ENCODE measurements at places on chromosomes 2 and 18. TPM values are rescaled to one million over a fixed set of nuclear protein-coding genes. Genes with fewer than 3 reads are reported as not detected.

GRCh38 chr2:240586919-240587800 is 626 bp downstream of the CAPN10 start:
- H3K27ac ChIP-seq = peak overlapping the region; percentile 79
- DNase-seq = peak; percentile 76
- H3K27me3 ChIP-seq = no peaks in the 10 kb centered on the region
- H3K36me3 ChIP-seq = peaks cover 6% of the 10 kb centered on the region
- peak overlapping the region; percentile 95 for H3K4me3 ChIP-seq
- peaks cover 35% of the 10 kb centered on the region for H3K4me1 ChIP-seq

GRCh38 chr2:9373047-9373446 is 50.3 kb downstream of the ITGB1BP1 start:
- DNase-seq = no peak
- H3K4me3 ChIP-seq = no peak overlapping the region
- no peaks in the 10 kb centered on the region for H3K4me1 ChIP-seq
- peaks cover 4% of the 10 kb centered on the region for H3K27me3 ChIP-seq

DNA sequence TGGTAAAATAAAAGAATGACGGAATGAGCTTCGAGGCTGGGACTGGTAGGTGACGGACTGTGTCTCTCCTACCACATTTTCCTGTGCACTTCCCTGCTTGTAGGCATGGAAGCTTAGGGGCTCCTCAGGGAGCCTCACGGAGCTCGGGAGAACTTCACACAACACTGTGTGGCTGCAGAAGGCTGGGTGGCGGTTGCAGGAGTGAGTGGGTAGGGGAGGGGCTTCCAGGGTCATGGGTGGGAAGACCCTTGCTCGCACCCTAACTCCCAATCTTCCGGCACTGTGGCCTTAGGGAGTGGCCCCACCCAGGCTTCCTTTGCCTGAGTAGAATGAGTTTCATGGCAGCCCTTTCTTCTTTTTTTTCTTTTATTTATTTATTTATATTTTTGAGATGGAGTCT is 128.6 kb downstream of the INHBB start:
- no peaks in the 10 kb centered on the region for H3K36me3 ChIP-seq
- H3K4me1 ChIP-seq = no peaks in the 10 kb centered on the region
- H3K4me3 ChIP-seq = no peak overlapping the region
- H3K27me3 ChIP-seq = no peaks in the 10 kb centered on the region

- no peak for DNase-seq
- H3K27ac ChIP-seq = no peak overlapping the region
- H3K4me1 ChIP-seq = peaks cover 12% of the 10 kb centered on the region
- no peaks in the 10 kb centered on the region for H3K36me3 ChIP-seq
- H3K4me3 ChIP-seq = no peak overlapping the region
- no peaks in the 10 kb centered on the region for H3K27me3 ChIP-seq
These were observed 191.9 kb upstream of the GYPC start for GRCh38 chr2:126463892-126464674.

The VWC2L gene
- total RNA-seq = not detected

- H3K36me3 ChIP-seq = no peaks in the 10 kb centered on the region
- H3K4me3 ChIP-seq = no peak overlapping the region
- no peaks in the 10 kb centered on the region for H3K27me3 ChIP-seq
- no peak for DNase-seq
These were observed 97.9 kb downstream of the FIGN start for GRCh38 chr2:163637871-163638270.

The HOXD11 gene
- not detected for total RNA-seq

DNA sequence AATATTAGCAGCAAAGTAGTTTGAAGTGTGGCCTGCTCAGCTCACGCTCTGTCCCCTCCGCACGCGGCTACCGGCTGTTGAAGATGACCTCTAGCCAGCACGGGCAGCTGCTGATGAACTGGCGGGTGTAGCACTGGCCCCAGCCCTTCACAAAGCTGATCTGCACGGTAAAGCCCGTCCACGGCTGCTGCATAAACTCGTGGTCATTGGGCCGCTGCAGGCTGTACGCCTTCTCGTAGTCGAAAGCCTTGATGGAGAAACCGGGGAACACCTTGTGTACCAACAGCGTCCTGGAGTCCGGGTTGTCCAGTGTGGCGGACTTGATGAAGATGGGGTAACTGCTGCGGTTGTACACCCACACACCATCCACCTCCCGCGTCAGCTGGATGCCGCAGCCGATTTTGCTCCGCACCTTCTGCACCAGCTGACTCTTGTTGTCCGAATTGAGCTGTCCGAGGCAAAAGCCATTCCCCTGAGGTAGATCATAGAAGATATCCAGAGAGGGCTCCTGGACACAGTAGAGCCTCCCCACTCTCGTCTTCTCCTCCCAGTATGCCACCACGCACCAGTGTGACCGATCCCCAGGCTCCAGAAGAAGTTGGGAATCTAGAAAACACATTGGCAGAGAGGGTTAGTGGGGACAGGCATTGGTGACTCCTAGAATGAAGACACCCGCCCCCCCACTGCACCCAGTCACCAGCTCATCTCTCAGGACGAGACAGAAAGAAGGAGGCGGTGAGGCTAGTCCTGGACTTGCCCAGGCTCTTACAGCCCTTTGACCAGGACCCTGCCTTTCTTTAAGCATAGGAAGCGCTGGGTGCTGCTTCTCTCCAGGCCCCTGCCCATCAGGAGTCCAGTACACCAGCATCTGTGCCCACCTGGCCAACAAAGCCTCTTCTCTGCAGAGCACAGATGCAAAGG is 29.2 kb downstream of the SMAD7 start:
- H3K27ac ChIP-seq = no peak overlapping the region
- H3K4me1 ChIP-seq = peaks cover 52% of the 10 kb centered on the region
- DNase-seq = no peak

The NT5DC4 gene
- not detected for total RNA-seq

GRCh38 chr2:65161551-65162100 is 31.7 kb upstream of the RAB1A start:
- H3K4me1 ChIP-seq = peaks cover 19% of the 10 kb centered on the region
- H3K27ac ChIP-seq = no peak overlapping the region
- no peak for DNase-seq
- H3K4me3 ChIP-seq = no peak overlapping the region
- no peaks in the 10 kb centered on the region for H3K36me3 ChIP-seq

DNA sequence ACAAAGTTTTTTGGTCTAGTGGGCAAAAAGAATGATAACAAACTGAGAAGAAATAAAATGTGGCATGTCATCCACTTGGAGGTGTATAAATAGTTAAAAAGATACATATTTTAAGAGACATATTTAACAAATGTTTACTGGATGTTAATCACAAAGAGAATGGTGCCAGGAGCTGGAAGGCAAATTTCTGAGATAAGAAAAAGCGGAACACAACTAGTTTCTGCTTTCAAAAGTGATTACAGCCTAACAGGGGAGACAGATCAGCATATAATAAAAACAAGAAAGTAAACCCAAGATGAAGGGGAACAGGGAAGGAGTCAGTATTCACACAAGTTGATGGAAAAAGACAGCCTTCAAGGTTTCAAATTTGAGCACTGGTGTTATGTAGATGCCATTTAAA is 91.3 kb downstream of the OLA1 start:
- no peak overlapping the region for H3K27ac ChIP-seq
- DNase-seq = no peak
- H3K4me1 ChIP-seq = peaks cover 11% of the 10 kb centered on the region
- H3K27me3 ChIP-seq = no peaks in the 10 kb centered on the region
- no peak overlapping the region for H3K4me3 ChIP-seq

- H3K36me3 ChIP-seq = no peaks in the 10 kb centered on the region
- H3K27ac ChIP-seq = no peak overlapping the region
- H3K4me3 ChIP-seq = no peak overlapping the region
- DNase-seq = no peak
These were observed 238.7 kb downstream of the TGIF1 start for GRCh38 chr18:3688690-3689089.

GRCh38 chr2:127698553-127699355 is 2.5 kb upstream of the SFT2D3 start:
- no peak for DNase-seq
- peaks cover 19% of the 10 kb centered on the region for H3K4me1 ChIP-seq
- no peak overlapping the region for H3K27ac ChIP-seq
- no peak overlapping the region for H3K4me3 ChIP-seq
- no peaks in the 10 kb centered on the region for H3K27me3 ChIP-seq
- H3K36me3 ChIP-seq = peaks cover 20% of the 10 kb centered on the region

GRCh38 chr2:38146275-38146906 is 70.4 kb upstream of the CYP1B1 start:
- no peaks in the 10 kb centered on the region for H3K36me3 ChIP-seq
- peaks cover 4% of the 10 kb centered on the region for H3K27me3 ChIP-seq
- H3K4me3 ChIP-seq = no peak overlapping the region

DNA sequence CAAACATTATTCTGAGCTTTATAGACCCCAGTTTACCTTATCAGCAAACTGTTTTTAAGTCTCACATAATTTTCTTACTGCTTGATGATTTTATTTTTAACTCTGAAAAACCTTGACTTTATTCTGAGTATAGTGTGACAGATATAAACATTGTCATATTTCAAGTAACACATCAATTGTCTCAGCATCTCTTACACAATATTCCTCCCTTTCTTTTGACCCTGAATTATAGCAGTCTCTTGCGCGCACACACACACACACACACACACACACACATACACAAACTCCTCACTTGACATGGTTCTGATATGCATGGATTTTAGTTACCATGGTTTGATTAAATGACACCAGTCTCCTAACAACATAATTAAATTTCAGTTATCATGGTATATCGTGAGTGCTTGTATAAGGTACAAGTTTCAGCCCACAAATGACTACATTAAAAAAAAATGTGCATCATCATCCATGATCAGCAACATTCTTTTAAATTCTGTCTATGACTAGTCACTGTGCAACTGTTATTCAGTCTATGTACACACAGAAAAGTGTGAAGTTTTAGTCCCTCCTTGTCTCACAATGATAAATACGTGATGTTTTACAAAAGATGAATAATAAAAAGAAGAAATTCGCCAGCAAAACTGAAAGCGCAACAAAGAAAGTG is 39.5 kb upstream of the TACR1 start:
- no peak overlapping the region for H3K4me3 ChIP-seq
- H3K4me1 ChIP-seq = no peaks in the 10 kb centered on the region
- no peak overlapping the region for H3K27ac ChIP-seq
- H3K36me3 ChIP-seq = peaks cover 5% of the 10 kb centered on the region
- H3K27me3 ChIP-seq = no peaks in the 10 kb centered on the region

The TLX2 gene
- total RNA-seq = 0.16 TPM

DNA sequence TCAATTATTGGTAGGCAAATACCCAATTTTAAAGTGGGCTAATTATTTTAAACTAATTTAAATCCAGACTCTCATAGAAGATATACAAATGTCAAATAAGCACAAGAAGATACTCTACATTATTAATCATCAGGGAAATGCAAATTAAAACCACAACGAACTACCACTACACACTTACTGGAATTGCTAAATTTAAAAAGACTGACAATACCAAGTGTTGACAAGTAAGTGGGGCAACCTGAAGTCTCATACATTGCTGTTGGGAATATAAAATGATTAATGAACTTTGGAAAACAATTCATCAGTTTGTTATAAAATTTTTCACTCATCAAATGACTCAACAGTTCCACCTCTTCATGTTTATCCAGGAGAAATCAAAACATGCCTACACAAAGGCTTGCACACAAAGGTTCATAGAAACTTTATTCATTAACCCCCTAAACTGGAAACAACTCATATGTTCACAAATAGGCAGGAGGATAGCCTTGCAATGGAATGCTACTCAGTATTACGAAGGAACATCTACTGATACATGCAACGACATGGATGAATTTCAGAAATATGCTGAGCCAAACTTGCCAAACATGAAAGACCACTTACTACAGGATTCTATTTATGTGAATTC is 120.8 kb downstream of the MCFD2 start:
- H3K4me3 ChIP-seq = no peak overlapping the region
- no peak for DNase-seq
- peaks cover 6% of the 10 kb centered on the region for H3K27me3 ChIP-seq
- no peak overlapping the region for H3K27ac ChIP-seq
- H3K36me3 ChIP-seq = no peaks in the 10 kb centered on the region

DNA sequence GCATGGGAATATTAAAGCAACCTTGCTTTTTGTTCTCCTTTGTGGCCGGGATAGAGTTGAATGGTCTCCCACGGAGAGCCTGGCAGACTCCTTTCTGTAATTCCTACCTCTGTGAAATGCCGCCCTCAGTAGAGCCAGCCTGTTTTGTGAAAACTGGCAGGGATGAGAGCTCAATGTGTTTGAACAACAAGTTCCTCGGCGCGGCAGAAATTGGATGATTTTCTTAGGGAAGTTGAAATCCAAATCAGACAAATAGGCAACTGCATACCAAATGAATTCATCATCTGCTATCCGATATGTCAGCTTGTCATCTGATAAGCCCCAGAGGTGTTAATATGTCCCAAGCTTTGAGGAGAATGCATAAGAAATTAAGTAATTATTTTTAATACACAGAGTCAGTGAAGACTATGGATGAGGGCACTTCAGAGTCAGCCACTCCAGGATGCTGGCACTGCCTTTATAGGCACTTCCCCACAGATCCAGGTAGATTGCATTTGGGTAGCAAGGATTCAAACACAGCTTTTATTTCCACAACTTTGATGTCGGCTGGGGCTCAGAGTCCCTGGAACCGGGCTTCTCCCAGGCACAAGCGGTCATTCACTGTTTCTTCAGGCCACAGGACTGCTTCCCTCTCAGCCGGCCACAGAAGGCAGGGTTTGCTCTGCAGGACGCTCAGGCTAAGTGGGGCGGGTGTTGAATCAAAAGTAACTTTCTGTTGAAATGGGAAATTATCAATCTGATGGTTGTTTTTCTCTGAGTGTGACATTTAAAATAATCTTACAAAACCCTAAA is 82.8 kb upstream of the REV1 start:
- no peaks in the 10 kb centered on the region for H3K27me3 ChIP-seq
- H3K4me3 ChIP-seq = no peak overlapping the region
- H3K27ac ChIP-seq = no peak overlapping the region

- H3K4me3 ChIP-seq = no peak overlapping the region
- peaks cover 12% of the 10 kb centered on the region for H3K27me3 ChIP-seq
- no peaks in the 10 kb centered on the region for H3K4me1 ChIP-seq
These were observed 108.1 kb upstream of the SERPINE2 start for GRCh38 chr2:224147174-224147573.

- no peak overlapping the region for H3K4me3 ChIP-seq
- no peak for DNase-seq
- peaks cover 9% of the 10 kb centered on the region for H3K27me3 ChIP-seq
- no peaks in the 10 kb centered on the region for H3K36me3 ChIP-seq
- no peak overlapping the region for H3K27ac ChIP-seq
These were observed 139.1 kb downstream of the NXPH2 start for GRCh38 chr2:138640921-138641676.

GRCh38 chr2:10720947-10721395 is 459 bp upstream of the ATP6V1C2 start:
- H3K36me3 ChIP-seq = no peaks in the 10 kb centered on the region
- peaks cover 42% of the 10 kb centered on the region for H3K27me3 ChIP-seq
- no peak for DNase-seq
- peak overlapping the region; percentile 17 for H3K4me3 ChIP-seq
- H3K27ac ChIP-seq = no peak overlapping the region

The HK2 gene
- 124 TPM for total RNA-seq

DNA sequence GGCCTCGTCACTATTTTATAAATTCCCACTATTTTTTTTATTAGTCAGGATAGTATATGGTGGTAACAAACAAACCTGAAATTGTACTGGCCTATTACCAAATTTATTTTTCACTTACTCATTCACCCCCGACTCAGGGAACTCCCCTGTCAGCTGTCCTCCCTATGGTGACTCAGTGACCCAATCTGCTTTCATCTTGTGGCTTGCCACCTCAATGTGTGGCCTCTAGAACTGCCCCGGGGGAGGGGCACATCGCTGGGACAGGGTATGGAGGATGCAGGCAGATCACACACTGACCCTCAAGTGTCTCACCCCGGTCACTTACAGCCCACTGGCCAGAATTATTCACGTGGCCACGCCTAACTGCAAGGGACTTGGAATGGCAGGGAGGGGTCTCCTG is 71.6 kb downstream of the ACTR2 start:
- DNase-seq = peak; percentile 85
- no peaks in the 10 kb centered on the region for H3K36me3 ChIP-seq
- no peak overlapping the region for H3K4me3 ChIP-seq
- H3K4me1 ChIP-seq = peaks cover 44% of the 10 kb centered on the region
- peak overlapping the region; percentile 28 for H3K27ac ChIP-seq

The CRYGD gene
- total RNA-seq = not detected
